NCI-H1436 treated with DMSO at 0.1 percent for 48 hours (cell line): ENCODE measurements at places on chromosomes 2 and 18.

GRCh38 chr18:57837917-57838548 is 34.9 kb upstream of the ATP8B1 start:
- no peak for DNase-seq

DNA sequence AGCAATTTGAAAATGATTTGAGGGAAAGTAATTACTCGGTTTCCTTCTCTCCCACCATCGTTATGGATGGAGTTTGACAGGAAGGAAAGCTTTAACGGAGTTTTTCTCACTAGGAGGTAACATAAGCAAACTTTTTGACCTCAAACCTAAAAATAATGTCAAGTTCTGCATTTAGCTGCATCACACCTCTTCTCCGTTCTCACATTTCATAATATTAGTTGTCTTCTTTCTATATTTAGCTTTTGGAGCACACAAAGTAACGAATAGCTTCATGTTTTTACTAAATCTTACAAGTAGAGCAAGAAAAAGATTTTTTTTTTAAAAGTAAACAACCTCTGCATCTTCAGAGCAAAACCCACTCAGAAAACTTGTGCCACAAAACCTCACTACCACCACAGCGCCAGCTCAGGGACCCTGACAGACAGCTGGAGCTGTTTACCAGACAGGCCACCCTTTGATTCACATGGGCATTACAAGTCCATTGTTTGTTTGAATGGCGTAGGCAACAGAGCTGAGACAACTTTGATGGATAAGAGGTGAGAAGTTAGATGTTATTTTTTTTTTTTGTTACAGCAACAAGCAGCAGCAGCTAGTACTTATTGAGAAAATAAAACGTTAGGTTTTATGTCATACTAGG is 21.9 kb upstream of the ICOS start:
- no peak for DNase-seq

- DNase-seq, result no peak
Observed at GRCh38 chr2:71122387-71123298, 7.4 kb downstream of the MCEE start.

GRCh38 chr2:178530625-178531142 is 50.4 kb downstream of the PLEKHA3 start:
- no peak for DNase-seq

- DNase-seq, result no peak
Observed at GRCh38 chr2:162509288-162509968, 165.5 kb downstream of the GCA start.

- DNase-seq, result no peak
Observed at GRCh38 chr2:45134014-45134413, 124.8 kb upstream of the SIX2 start.

- no peak for DNase-seq
Observed at GRCh38 chr2:156708051-156708450, 271.9 kb downstream of the GPD2 start.

GRCh38 chr2:159144776-159145614 is 141.5 kb downstream of the WDSUB1 start:
- no peak for DNase-seq

DNA sequence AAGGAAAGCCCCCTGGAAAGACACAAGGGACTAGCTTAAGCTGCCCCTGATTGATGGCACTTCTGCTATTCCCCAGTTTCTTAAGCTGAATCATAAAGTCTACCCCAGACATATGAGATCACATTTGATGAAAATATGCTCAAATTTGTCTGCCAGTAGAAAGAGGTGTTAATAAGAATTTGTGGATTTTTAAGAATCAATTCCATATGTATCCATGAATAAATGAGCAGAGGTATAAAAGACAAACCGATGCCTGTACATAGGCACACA is 119.9 kb downstream of the CCBE1 start:
- no peak for DNase-seq

DNA sequence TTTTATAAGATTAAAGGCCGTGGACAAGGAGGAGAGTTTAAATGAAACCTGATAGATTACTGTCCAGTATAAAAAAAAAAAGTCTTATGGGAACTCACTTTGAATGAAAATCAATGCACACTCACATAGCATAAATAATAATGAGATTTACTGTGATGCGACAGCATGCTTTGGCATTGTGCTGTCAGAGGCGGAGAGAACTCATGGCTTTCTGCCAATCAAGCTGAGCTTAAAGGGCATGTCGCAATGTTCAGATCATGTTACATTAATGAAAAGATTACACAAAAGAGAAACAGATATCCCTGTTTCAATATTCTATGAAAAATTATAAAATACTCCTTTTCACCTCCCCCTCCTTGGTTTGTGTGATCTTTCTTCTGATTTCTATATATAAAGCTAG is 310.8 kb downstream of the ERBB4 start:
- peak; percentile 32 for DNase-seq

DNA sequence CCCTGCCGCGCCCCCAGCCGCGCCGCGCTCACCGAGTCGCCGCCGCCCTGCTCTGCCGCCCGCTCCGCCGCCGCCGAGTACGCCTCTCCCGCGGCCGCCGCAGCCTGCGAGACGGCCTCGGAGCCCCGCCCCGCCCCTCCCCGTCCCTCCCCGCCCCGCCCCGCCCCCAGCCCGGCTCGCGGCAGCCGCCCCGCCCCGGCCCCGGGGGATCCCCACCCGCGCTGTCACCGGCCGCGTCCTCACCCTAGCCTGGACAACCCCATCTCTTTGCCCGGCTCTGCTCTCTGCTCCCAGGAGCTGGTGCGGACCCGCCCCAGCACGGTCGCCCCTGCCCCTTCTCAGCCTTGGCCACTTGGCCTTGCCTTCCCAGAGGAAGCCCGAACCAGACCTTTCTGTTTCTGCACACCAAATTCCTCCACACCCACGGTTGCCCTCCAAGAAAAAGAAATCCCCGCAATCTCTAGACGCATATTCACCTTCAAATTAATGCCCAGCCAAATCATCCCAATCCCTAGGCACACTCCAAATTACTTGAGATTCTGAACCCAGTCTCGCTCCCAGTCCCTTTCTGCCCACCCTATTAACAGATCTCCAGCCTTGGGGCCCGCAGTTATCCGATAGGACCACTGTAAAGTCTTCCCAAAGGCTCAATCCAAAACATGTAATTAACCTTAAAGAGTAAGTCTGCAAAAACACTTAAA is at the start of gene CYRIA:
TSS of gene CYRIA (minus strand) at position 87 of the 701 bp plus-strand sequence. CDS start 77,715 bp downstream, outside the sequence.
- DNase-seq, result no peak

- DNase-seq, result peak; percentile 80
Observed at GRCh38 chr2:85561280-85562212, at the start of gene GGCX. TSS of gene GGCX (minus strand) at chr2:85561493. CDS start at chr2:85561428, 65 bp downstream.

GRCh38 chr2:9997936-9998335 is 45.4 kb upstream of the KLF11 start:
- no peak for DNase-seq

DNA sequence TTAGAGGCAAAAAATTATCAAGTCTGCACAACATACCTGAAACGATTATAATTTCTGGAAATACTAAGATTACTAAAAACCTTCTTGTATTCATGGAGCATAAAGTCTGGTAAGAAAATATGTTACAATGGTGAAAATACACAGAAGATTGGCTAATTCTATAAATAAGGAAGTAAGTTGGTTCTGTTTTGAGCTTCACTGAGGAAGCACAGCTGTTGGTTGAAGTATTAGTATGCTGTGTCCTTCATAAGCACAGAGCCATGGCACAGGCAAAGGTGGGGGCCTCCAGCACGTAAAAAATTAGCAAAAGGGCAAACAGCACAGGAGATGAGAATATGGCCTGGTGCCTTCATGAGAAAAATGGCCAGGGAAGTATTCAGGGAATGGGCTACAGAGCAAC is 40.4 kb upstream of the ANKRD62 start:
- DNase-seq, result no peak

GRCh38 chr2:43008388-43008787 is 216.0 kb upstream of the HAAO start:
- no peak for DNase-seq

DNA sequence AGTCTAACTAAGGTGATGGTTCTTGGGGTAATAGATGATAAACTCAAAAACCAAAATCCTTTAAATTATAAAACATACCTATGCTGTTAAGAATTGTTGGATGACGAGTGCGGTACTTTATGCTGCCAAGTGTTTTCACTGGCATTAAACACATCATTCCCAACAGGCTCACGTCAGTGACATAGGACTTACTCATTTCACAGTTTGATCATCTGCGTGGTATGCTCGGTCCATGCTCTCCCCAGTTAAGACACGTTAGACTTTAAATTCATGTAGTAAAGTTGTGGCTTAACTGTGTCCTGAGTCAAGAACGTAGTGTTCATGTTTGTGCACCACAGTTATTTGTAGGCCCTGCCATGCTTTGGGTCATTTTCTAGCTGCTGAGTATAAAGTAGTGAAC is 125.6 kb upstream of the MYT1L start:
- DNase-seq, result no peak

DNA sequence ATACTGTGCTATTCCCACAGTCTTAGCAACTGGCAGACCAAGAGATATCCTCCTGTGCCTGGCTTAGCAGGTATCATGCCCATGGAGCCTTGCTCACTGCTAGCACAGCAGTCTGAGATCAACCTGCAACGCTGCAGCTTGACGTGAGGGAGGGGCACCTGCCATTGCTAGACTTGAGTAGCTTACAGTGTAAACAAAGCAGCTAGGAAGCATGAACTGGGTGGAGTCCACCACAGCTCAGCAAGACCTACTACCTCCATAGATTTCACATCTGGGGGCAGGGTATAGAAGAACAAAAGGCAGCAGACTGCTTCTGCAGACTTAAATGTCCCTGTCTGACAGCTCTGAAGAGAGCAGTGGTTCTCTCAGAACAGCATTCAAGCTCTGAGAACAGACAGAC is 74.8 kb downstream of the AKAIN1 start:
- no peak for DNase-seq

DNA sequence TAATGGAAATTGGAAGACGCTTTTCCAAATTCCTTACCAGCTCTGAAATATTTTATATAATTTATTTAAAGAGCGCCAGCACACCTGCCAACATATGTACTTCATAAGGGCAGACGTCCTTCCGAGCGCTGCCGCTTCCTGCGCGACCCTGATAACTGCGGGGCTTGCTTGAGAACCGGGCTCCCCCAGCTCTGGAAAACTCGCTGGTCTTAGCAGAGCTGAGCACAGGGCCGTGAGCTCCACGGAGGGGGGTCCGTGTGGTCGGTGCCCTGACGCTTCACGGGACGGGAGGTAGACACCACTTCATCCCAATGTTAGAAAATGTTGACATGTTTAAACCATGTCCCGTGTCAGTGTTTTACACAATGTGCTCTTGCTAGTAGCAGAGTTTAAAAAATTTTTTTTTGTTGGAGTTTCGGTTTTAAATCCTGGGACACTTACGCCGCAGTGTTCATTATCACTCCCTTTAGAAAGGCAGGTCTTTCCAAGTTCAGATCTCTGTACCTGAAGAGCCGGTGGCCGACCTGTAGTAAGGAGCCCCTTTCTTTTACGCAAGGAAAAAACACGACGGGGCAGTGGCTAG is 1.6 kb downstream of the NFATC1 start:
- no peak for DNase-seq

DNA sequence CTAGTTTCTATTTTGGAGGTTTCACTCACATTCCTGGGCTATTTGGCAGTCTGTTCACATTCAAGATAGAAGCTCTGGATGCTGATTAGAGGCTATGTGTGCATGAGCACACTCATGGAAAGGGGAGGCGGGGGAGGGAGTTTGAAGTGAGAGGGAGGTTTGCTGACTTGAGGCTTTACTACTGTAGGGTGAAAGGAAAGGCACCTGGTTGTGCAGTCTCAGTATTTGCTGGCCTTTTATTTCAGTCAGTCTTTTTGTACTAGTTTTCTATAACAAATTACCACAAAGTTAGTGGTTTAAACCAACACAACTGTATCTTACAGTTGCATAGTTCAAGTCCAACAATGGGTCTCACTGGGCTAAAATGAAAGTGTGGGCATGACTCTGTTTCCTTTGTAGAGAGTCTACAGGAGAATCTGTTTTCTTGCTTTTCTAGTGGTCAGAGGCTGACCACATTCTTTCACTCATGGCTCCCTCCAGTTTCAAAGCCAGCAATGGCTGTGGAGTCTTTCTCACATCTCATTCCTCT is 47.7 kb upstream of the NR4A2 start:
- DNase-seq, result no peak

DNA sequence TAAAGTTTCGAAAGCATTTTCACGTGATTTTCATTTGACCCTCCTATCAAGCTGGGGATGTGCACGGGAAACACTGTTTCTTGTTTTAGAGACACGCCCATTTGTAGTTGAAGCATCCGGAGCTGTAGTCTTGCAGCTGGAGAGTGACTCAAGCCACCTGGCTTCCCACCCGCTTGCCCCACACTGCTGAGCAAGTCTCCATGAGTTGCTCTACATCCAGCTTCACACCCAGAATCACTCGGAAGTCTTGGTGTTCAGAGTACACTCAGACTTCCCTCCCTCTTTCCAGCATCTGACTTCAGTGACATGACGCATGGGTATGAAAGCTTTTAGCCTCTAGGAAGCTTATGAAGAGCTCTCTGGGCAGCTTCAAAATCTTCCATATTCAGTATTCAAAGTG is 262.4 kb downstream of the NBAS start:
- no peak for DNase-seq

DNA sequence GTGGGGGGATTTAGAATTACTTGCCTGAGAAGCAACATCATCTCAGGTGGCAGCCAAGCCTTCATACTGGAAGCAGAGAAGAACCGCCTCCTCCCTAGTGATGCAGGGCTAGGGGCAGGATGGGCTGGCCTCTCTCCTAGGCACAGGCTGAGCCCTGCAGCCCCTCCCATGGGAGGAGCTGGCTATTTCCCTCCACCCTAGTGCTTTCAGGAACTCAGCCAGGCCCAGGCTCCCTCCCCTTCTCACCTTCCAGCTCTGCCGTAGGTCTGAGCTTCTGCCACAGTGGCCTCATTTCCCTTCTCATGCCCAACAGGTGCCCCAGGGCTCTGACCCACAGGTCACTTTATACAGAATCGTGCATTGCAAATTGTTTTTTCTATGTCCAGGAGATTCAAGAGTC is 31.0 kb downstream of the CENPA start:
- DNase-seq, result no peak

DNA sequence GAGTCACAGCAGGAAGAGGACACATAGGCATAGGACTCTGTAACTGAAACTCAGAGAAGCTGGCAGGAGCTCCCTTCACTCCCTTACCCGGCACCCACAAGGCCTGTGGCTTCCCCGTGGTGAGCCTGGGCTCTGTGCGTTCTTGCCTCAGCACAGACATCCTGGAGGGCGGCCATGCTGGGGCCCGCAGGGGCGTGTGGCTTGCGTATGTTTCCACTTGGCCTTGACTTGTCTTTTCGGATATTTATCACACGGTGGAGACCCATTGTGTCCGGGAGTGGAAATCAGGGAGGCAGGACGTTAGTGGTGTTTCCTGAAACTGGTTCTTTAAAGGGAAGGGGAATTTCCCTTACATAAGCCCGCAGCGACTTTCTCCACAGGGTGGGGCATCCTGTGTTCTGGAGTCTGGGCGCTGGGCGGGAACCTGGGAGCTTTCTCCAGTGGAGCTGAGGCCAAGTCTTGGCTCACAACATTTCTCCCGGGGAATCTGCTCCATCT is 49.9 kb upstream of the EML6 start:
- no peak for DNase-seq

- DNase-seq, result no peak
Observed at GRCh38 chr18:67243799-67244587, 272.5 kb downstream of the DSEL start.

GRCh38 chr2:46970334-46971288 is 55.0 kb upstream of the MCFD2 start:
- DNase-seq, result no peak

GRCh38 chr2:1817256-1818051 is 73.1 kb upstream of the PXDN start:
- DNase-seq, result no peak

GRCh38 chr2:71545572-71546274 is 92.4 kb downstream of the DYSF start:
- DNase-seq, result no peak

GRCh38 chr2:54341656-54342055 is 85.6 kb upstream of the TSPYL6 start:
- no peak for DNase-seq
